ENCODE measurements at places on chromosomes 6 and 20.

DNA sequence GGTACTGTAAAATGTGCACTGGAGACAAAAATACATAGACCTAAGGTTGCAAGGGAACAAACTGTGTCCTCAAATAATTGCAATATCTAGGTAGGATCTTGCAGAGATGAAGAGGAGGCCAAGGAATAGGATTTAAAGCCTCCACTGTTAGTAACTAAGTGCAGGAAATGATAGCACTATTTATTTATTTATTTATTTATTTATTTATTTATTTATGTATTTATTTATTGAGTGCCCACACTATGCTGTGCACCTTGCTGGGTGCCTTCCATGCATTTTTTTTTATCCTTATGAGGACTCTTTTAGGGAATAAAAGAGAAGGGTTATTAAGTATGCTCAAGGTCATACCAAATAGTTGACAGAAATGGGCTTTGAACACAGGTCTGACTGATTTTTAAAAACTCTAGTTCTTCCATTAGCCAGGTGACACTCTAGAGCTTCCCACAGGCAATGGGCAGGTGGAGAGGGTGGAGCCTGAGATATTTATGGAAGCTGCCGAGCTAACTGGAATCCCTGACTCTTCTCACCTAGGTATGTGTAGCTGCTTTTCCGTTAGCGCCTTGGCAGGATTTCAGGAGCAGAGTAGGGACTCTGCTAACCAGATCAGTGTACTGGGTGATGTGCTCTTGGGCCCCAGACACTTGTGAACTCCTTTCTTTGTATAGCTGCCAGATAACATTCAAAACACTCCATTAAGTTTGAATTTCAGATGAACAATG lies 12.8 kb upstream of the NUP153 start:
- DNase-seq = no peak

- DNase-seq = peak; percentile 53
Observed at GRCh38 chr20:61628901-61629601, 377.0 kb downstream of the CDH4 start.

DNA sequence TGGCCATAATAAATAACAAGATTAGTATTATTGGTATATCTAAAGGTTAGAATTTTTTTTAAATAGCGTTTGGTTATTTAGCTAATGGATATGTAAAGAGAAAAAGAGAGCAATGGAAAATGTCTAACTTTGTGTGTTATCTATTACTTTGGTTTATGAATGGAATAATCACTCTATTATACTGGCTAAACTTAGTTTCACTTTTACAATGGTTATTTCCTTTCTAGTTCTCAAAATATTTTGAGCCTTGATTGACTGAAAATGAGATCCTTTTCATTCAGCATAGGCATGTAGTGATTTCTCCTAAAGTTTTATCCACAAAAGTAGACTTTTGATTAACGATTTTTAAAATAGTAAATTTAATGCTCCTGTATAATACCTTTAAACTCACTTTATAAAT lies 51.6 kb upstream of the MLIP start:
- DNase-seq = no peak

- DNase-seq = no peak
Observed at GRCh38 chr6:134806180-134806798, 143.6 kb downstream of the ALDH8A1 start.

GRCh38 chr20:49230561-49231133 lies 11.4 kb downstream of the DDX27 start:
- no peak for DNase-seq
